ENCODE measurements at places on chromosomes 2 and 18.

DNA sequence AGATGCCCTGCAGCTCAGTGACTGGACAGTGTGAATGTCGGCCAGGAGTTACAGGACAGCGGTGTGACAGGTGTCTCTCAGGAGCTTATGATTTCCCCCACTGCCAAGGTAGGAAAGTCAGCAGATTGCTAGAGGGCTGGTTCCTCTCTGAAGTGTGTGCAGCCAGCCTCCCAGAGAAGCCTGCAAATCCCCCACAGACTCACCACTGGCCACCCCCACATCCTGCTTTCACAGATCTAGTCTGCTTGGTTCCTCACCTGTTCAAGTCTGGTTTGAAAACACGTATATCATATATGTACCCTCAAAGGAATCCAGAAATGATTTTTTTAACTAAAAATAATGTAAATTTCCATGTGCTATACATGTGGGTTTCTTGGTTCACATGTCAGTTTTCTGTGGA lies 121.1 kb downstream of the LAMA3 start:
- no peak for DNase-seq

GRCh38 chr2:27988718-27989117 lies 98.2 kb downstream of the BABAM2 start:
- DNase-seq = no peak

- DNase-seq = no peak
Observed at GRCh38 chr2:54671875-54672589, 51.4 kb upstream of the EML6 start.

DNA sequence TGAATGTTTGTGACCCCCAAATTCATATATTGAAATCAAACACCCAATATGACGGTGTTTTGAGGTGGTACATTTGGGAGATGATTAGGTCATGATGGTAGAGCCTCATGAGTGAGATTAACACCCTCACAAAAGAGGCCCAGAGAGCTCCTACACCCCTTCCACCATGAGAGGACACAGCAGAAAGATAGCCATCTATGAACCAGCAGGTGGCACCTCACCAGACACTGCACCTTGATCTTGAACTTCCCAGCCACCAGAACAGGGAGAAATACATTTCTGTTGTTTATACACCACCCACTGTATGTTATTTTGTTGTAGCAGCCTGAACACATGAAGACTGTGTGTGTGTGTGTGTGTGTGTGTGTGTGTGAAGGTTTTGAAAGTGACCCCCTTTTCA lies 58.1 kb downstream of the ST3GAL5 start:
- no peak for DNase-seq

GRCh38 chr18:12408247-12408869 lies 629 bp downstream of the PRELID3A start:
- DNase-seq = no peak

- no peak for DNase-seq
Observed at GRCh38 chr2:154700136-154700535, 1.6 kb downstream of the KCNJ3 start.

DNA sequence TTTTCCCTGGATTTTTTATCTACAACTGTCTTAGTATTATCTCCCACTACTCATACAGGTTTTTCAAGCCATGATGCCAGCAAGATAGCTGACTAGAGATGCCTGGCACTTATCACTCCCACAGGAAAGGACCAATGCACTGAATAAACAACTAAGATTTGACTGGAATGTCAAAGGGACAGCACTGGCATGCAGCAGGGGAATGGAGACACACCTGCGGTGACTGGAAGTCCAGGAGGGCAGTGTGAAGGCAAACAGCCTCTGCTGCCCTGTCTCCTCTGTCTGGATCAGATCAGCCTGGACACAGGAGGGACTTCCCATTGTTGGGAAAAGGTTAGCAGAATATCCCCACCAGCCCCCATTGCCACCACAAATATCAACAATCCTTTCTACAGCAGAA lies 85.1 kb downstream of the TMEM237 start:
- DNase-seq = no peak

All from foreskin melanocyte (primary cell).